ENCODE measurements at places on chromosomes 5 and 9. TPM values are rescaled to one million over a fixed set of nuclear protein-coding genes. Genes with fewer than 3 reads are reported as not detected.
A peak's percentile ranks its signal among the peaks of the same experiment; 100 is the strongest.

The FCN1 gene
- not detected for total RNA-seq

The TMC1 gene
- total RNA-seq: 0.54 TPM

The SEC24A gene
- total RNA-seq: 37.4 TPM

The WHRN gene
- 8.9 TPM for total RNA-seq

The RORB gene
- 4.5 TPM for total RNA-seq

The CA9 gene
- not detected for total RNA-seq

The CCL28 gene
- total RNA-seq: 3.4 TPM

The PIP5KL1 gene
- 13.4 TPM for total RNA-seq

- no peak overlapping the region for H3K27ac ChIP-seq
- DNase-seq: no peak
- H3K27me3 ChIP-seq: no peaks in the 10 kb centered on the region
- H3K4me1 ChIP-seq: peaks cover 10% of the 10 kb centered on the region
- no peaks in the 10 kb centered on the region for H3K36me3 ChIP-seq
Measured at GRCh38 chr5:142925795-142926194, 155.6 kb downstream of the ARHGAP26 start.

GRCh38 chr9:96140296-96141127 is 161.5 kb downstream of the HSD17B3 start:
- H3K27ac ChIP-seq: no peak overlapping the region
- peak; percentile 47 for DNase-seq
- H3K4me1 ChIP-seq: peaks cover 34% of the 10 kb centered on the region

DNA sequence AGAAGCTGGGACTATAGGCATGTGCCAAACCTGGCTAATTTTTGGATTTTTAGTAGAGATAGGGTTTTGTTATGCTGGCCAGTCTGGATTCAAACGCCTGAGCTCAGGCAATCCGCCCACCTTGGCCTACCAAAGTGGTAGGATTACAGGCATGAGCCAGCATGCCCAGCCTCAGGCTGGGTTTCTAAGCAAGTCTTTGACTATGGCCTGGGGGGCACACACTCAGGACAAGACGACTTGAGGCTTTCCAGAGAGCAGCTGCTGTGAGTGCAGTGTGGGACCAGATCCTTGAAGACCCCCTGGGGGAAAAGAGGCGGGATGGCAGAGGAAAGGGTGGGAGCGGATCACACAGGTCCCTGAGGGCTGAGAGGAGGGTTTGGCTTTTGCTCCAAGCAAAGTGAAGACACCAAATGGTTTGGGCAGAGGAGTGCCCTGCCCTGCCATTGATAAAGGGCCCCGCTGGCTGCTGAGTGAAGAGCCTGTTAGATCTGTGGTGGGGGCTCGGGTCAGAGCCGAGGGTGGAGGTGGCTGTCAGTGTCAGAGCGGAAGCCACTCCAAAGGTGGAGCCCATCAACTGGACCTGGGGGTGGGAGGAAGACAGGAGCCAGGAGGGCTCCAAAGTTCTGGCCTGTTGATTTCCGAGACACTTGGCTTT is 46.8 kb upstream of the FUBP3 start:
- no peaks in the 10 kb centered on the region for H3K36me3 ChIP-seq
- no peak overlapping the region for H3K4me3 ChIP-seq
- H3K27me3 ChIP-seq: peaks cover 5% of the 10 kb centered on the region
- H3K4me1 ChIP-seq: peaks cover 14% of the 10 kb centered on the region
- DNase-seq: no peak
- no peak overlapping the region for H3K27ac ChIP-seq

- no peaks in the 10 kb centered on the region for H3K4me1 ChIP-seq
- H3K27me3 ChIP-seq: no peaks in the 10 kb centered on the region
- peaks cover 9% of the 10 kb centered on the region for H3K36me3 ChIP-seq
- H3K27ac ChIP-seq: no peak overlapping the region
- DNase-seq: no peak
- H3K4me3 ChIP-seq: no peak overlapping the region
Measured at GRCh38 chr5:1823381-1824034, 22.3 kb downstream of the NDUFS6 start.

DNA sequence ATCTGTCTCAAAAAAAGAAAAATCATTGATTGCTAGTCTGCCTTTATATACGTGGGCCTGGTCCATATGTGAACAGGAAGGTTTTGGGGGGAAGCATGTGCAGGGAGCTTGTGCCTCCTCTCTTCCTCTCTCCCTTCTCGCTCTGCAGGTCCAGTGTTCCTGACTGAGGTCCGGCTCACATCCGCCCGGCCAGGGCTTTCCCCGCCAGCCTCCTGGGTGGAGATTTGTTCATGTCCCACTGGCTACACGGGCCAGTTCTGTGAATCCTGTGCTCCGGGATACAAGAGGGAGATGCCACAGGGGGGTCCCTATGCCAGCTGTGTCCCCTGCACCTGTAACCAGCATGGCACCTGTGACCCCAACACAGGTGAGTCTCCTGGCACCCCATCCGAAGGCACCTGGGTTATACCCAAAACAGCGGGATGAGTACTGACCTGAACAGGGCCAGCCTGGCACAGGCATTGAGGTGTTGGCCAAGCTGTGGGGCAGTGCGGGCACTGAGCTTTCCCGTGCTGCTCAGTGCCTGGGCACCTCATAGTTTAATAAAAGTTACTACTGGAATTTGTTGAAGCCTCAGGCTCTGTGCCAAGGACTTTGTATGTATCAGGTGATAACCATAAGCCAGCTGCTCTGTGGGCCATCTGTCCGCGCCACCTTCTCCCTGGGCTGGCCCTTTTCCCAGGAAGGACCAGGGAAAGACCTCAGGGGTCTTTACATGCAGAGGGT is 39.4 kb upstream of the AIF1L start:
- H3K4me3 ChIP-seq: no peak overlapping the region
- H3K4me1 ChIP-seq: no peaks in the 10 kb centered on the region
- no peaks in the 10 kb centered on the region for H3K36me3 ChIP-seq

DNA sequence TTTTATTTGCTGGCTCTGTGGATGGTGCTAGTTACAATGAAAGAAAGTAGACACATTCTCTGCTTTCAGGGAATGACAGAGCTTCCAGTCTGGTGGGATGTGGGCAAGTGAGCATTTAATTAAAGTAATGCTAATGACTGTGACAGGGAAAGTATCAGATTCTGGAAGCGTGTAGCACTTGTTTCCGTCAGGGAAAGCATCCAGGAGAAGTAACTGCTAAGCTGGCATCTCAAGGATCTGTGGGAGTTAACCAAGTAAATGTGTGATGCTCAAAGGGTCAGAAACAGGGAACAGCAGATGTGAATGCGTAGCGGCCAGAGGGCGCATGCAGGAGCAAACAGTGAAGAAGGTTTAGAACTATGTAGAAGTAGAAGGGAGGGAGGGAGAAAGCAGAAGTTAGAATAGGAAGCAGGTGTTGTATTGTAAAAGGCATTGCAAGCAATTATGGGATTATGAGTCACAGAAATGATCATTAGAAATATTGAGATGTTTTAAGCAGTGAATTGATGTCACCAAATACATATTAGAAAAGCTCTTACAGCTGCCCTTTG is 12.2 kb downstream of the KLHL9 start:
- no peak overlapping the region for H3K27ac ChIP-seq
- H3K36me3 ChIP-seq: no peaks in the 10 kb centered on the region
- no peaks in the 10 kb centered on the region for H3K4me1 ChIP-seq
- DNase-seq: no peak

- H3K27ac ChIP-seq: peak overlapping the region; percentile 46
- DNase-seq: no peak
- no peaks in the 10 kb centered on the region for H3K27me3 ChIP-seq
Measured at GRCh38 chr5:14223372-14223771, 80.2 kb downstream of the TRIO start.

GRCh38 chr5:166899343-166899742 is 1392.1 kb upstream of the WWC1 start:
- H3K27ac ChIP-seq: no peak overlapping the region
- no peaks in the 10 kb centered on the region for H3K36me3 ChIP-seq
- H3K27me3 ChIP-seq: no peaks in the 10 kb centered on the region
- no peaks in the 10 kb centered on the region for H3K4me1 ChIP-seq

DNA sequence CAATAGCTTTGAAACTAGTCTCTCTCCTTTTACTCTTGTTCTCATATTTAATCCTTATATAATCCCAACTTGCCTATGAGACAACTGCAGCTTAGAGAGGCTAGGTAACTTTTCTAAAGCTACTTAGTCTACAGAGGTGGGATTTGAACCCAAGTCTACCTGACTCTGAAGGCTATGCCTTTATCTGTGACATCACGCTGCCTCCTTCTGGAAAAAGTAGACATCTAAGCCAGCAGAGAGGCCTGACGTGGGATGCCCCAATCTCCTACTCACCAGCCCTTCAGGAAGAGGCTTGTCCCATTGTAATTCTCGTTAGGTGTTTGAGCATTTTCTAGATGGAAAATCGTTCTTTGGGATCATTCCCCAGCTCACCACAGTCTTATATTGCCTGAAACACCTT is 167.5 kb downstream of the HSPA4 start:
- H3K27ac ChIP-seq: no peak overlapping the region
- peak; percentile 17 for DNase-seq
- H3K27me3 ChIP-seq: no peaks in the 10 kb centered on the region
- H3K4me1 ChIP-seq: no peaks in the 10 kb centered on the region
- H3K4me3 ChIP-seq: no peak overlapping the region

DNA sequence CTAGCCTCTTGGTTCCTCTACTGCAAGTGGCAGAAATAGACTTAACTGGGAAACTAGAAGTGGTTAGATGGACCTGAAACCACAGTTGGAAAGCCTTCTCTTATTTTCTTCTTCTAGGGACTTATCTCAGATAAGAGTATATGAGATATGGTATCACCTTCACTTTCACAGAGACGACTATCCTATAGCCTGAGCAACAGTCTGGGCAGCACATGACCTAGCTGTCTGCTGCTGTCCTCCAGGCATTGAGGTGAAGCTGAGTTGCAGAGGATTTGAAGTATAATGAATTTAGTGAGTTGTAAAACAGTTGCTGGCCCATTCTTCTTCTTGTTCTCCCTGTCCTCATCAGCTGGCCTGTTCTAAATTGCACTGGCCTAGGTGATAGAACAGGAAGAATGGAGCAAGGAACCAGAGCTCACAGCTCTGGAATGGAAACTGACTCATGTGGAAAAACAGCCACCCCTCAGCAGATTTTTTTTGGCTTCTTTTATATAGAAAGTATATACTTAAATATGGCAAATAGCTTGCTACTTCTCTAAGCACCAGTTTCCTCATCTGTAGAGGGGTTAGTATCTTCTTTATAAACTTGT is 27.8 kb downstream of the RECK start:
- H3K27ac ChIP-seq: no peak overlapping the region
- no peaks in the 10 kb centered on the region for H3K27me3 ChIP-seq
- no peak for DNase-seq
- H3K4me3 ChIP-seq: no peak overlapping the region

- no peak overlapping the region for H3K27ac ChIP-seq
- DNase-seq: no peak
- no peaks in the 10 kb centered on the region for H3K4me1 ChIP-seq
- no peaks in the 10 kb centered on the region for H3K36me3 ChIP-seq
- H3K4me3 ChIP-seq: no peak overlapping the region
Measured at GRCh38 chr9:20729523-20729922, 45.5 kb downstream of the FOCAD start.

GRCh38 chr5:40623480-40624420 is 56.0 kb upstream of the PTGER4 start:
- no peaks in the 10 kb centered on the region for H3K4me1 ChIP-seq
- no peaks in the 10 kb centered on the region for H3K36me3 ChIP-seq
- DNase-seq: no peak
- no peaks in the 10 kb centered on the region for H3K27me3 ChIP-seq

DNA sequence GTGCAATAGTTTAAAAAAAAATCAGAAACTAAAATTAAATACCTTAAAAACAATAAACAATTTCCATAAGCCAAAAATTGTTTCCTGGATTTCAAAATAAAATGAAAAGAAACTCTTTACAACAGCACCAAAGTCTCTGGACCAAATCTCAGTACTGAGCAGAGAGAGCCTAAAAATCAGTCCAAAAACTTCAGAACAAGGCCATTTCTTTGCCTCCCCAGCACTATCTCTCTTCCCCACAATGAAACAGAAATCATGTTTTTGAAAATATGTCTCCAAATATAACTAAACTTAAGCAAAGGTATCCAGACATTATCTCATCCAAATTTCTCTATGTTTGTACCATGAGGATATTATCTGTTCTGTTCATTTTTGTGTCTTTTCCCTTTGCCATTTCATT is 1.0 kb downstream of the FREM1 start:
- peak overlapping the region; percentile 49 for H3K4me3 ChIP-seq
- H3K4me1 ChIP-seq: peaks cover 49% of the 10 kb centered on the region
- H3K27ac ChIP-seq: peak overlapping the region; percentile 5
- H3K36me3 ChIP-seq: no peaks in the 10 kb centered on the region
- H3K27me3 ChIP-seq: no peaks in the 10 kb centered on the region

DNA sequence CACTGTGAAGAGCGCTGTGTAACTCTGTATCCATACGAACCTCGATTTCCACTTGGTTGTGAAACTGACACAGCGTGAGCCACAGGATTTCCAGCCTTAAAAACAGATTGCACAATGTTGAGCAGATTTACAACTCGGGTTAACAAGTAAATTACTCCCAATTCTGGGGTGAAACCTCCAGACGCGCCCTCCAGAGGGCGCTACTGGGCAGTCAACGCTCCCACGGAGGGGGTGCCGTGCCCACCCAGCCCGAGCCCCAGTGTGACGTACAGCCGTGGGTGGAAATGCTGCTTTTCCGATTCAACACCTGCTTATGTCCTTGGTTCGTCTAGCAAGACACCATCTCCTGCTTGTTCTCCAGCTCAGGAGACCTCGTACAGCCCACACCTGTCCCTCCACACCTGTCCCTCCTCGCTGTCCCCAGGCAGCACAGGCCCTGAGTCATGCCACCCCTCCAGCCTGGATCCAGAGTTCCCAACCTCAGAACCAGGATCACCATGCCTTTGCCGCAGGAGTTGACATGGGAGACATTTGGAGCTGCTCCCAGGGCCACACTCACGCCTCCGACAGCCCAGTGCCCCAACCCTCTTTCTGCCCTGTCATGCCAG is 34.4 kb upstream of the SLC6A3 start:
- H3K36me3 ChIP-seq: peaks cover 16% of the 10 kb centered on the region
- H3K4me1 ChIP-seq: no peaks in the 10 kb centered on the region
- H3K4me3 ChIP-seq: no peak overlapping the region

- no peaks in the 10 kb centered on the region for H3K27me3 ChIP-seq
- H3K4me3 ChIP-seq: 0 out of 2 replicates have a peak overlapping the region, but pooled peaks have one; percentile 1
- peak; percentile 76 for DNase-seq
Measured at GRCh38 chr9:71760901-71761300, 7.4 kb downstream of the CEMIP2 start.

- no peaks in the 10 kb centered on the region for H3K36me3 ChIP-seq
- no peaks in the 10 kb centered on the region for H3K27me3 ChIP-seq
- DNase-seq: no peak
- H3K4me3 ChIP-seq: no peak overlapping the region
Measured at GRCh38 chr9:34684145-34684544, 6.9 kb downstream of the CCL19 start.
